ENCODE measurements at places on chromosomes 12 and 14. TPM values are rescaled to one million over a fixed set of nuclear protein-coding genes. Genes with fewer than 3 reads are reported as not detected.
A peak's percentile ranks its signal among the peaks of the same experiment; 100 is the strongest.

DNA sequence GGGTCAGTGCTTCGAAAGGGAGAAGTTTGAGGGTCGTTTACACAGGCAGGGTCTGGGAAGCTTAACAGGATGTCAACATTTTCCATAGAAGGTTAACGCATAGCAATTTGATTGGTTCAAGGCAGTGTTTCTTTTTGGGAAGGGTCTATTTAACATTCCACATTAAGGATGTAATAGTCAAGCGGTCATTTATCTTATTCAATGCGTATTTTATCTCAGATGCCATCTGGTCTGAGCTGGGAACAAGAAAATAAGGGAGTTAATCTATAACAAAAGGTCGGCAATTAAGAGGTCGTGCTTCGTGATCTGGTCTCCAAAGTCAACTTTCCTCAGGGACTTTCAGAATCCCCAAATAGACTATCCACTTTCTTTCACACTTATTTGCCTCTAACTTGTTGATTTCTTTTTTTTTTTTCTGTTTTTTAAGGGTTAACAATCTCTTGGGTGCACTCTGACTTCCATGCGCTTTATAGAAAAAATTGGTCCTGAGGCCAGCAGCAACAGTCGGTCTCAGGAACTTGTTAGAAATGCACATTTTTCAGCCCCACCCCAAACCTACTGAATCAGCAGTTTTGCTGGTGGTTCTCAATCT, 550 bp upstream of the RESF1 start:
- DNase-seq: no peak

DNA sequence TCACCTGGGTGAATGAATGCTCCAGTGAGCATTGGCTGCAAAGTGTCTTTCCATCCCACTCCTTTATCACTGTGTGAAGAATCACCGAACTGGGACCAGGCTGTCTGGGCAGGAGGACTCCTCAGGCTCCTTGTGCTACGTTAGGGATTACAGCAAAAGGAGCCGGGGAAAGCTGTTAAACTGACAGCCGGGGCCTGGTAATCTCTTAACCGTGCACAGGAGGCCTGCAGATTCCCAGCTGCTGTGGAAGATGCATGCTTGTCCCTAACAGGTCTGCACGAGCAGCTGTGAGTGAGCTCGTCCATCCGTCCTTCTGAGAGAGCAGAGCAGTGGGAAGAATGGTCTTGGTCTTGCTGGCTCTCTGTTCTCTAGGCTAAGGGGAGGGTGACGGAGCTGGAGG, 231.5 kb downstream of the AACS start:
- no peak for DNase-seq

- no peak for DNase-seq
Measured at GRCh38 chr12:132150780-132151144, 6.5 kb downstream of the NOC4L start.

DNA sequence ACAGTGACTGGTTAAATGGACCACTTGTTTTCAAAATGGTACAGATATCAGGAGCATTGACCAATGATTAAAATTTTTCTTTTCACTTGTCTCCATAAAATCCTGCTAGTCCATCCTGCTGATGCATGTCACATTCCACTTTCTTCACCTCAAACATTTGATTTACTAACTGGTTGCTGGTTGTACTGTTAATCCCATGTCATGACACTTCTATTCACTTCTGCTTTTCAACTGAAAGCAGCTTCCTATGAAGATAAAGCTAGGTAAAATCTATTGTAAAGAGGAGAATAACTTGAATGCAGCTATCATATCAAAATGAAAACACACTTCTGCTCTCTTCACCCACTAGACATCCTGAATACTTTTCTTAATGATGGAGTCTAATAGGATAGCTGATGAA, 149.6 kb upstream of the OTX2 start:
- no peak for DNase-seq

GRCh38 chr14:30204431-30204980, 276.9 kb upstream of the PRKD1 start:
- DNase-seq: no peak

- DNase-seq: peak; percentile 3
Measured at GRCh38 chr14:59619061-59619460, 42.4 kb upstream of the CCDC175 start.

DNA sequence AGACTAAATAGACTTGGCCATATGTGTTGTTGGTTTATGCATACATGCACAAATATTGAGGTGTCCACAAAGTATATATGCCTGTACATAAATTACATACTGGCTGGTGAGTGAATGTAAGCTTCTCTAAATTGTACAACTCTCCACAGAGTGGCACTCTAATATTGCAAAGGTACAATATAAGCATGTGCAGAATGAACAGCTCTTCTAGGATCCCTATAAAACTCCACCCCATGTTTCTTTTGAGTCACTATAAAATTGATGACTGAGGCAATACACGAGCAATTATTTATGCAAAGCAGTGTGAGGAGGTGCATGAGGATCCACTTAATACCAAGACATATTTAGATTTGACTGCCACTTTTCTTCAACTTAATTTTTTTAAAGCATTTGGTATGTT, 172.2 kb downstream of the NAV3 start:
- DNase-seq: peak; percentile 4

GRCh38 chr14:81440041-81440440, 39.9 kb upstream of the STON2 start:
- DNase-seq: no peak

DNA sequence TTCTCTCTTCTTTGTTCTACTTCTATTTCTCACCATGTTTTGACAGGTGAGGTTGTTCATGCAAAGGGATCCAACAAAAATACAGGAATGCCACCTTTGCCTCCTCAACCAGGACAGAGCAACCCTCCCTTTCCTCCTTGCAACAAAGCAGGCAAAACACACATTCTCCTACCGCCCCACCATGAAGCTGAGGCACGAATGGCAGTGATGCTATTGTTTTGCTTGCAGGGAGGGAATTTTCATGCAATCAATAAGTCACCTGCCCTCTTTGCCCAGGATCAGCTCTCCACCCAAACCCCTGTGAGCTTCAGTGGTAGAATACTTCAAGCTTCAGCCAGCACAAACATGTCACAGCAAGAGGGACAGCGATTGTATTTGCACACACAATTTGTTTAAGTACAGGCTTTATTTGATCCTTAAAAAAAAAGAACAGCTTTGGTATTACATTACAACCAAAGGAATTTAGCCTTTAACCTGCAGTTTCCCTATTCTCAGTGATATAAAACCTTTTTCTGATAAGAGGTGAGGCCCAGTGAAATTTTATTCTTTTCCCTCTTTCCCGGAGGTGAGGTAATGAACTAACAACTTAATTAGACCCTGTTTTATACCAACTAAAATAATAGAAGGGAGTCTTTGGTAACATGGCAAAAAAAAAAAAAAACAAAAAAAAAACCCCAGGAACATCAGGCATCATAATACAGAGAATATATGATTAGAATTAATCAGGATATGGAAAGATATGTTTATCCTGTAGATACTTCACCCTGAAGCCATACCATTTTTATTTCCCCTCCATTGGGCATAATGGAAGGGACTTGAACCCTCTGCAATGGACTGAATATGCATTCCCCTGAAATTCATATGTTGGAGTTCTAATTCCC, 87.0 kb upstream of the EEA1 start:
- no peak for DNase-seq

- no peak for DNase-seq
Measured at GRCh38 chr12:67665679-67666078, 17.1 kb downstream of the DYRK2 start.

DNA sequence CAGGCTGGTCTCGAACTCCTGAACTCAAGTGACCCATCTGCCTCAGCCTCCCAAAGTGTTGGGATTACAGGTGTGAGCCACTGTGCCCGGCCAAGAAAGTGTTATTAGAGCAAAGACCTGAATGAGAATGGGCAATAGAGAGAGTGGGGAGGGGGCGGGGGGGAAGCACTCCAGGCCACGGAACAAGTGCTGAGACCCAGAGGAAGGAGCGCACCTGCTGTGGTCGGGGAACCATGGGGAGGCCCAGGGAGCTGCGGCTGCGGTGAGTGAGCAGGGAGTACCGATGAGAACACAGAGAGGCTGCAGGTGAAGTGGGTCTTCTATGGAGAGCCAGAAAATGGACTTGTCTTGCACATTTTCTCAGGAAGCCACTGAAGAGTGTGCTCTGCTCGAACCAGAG, 10.8 kb downstream of the SMIM41 start:
- no peak for DNase-seq

- no peak for DNase-seq
Measured at GRCh38 chr12:127063339-127064072, 1203.5 kb upstream of the TMEM132C start.

- DNase-seq: no peak
Measured at GRCh38 chr12:108637222-108637971, 3.7 kb upstream of the SELPLG start.

GRCh38 chr12:20513189-20513588, 144.9 kb downstream of the PDE3A start:
- DNase-seq: peak; percentile 24

DNA sequence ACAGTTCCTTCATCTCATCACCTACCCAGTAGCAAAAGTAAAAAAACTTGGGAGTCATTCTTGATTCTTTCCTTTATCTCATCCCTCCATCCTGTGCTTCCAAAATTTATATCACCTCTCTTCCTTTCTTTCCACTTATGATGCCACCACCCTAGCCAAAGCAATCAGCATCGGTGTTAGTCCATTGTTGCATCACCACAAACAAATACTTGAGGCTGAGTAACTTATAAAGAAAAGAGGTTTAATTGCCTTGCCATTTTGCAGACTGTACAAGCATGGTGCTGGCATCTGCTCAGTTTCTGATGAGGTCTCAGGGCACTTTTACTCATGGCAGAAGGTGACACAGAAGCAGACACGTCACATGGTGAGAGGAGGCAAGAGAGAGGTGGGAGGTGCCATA, 19.8 kb upstream of the CATSPERB start:
- no peak for DNase-seq

GRCh38 chr14:30290001-30290400, 269.0 kb upstream of the G2E3 start:
- no peak for DNase-seq

GRCh38 chr12:95003921-95004272, 400 bp upstream of the NDUFA12 start:
- DNase-seq: no peak

DNA sequence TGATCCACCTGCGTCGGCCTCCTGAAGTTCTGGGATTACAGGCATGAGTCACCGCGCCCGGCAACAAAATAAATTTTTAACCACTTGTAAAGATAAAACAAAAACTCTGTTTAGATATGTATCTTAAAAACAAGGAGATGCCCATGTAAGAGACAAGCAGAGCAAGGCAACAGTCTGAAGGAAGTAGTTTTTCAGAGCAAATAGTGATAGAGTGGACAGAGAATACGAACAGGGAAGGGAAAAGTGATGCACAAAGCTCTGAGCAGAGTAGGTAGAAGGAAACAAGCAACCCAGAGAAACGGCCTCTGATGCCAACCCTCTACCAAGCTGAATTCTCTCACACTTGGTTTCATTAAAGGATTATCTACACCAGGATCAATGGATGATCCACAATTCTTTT, 24.8 kb upstream of the CDKL1 start:
- no peak for DNase-seq

- DNase-seq: no peak
Measured at GRCh38 chr12:126309278-126309677, 1244.0 kb downstream of the AACS start.

DNA sequence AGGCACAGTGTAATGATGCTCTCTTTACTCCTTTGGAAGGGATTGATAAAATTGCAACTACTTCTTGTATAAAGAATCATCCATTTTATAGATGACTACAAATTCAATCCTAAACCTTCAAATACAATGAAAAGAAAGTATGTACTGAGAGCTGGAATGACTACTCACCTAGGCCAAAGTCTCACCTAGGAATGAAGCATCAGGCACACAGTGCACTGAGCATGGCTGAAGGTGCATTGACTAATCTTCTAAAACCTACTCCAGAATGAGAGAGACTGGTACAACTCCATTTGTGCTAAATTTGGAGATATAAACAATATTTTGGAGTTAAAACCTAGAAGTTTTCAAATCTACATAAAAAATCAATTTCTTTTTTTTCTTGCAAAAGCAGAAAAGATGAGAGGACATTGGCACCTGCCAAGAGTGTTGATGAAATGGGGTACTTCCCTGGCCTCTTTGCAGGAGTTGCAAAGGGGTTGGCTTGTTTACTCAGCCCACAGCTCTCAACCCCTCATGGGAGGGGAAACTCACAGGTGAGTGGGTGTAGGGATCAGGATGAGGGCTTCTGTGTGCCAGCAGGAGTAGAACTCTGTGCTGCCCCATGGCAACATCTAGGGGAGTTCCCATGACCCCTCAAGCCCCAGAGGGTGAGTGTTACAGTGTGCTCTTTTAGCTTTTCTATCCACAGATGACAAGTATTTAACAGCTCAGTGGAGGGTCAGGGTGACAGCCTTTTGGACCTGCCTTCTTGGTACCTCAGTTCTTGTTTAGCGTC, 31.3 kb downstream of the CLECL1 start:
- DNase-seq: no peak

GRCh38 chr12:76219806-76220205, 128.4 kb downstream of the BBS10 start:
- no peak for DNase-seq

DNA sequence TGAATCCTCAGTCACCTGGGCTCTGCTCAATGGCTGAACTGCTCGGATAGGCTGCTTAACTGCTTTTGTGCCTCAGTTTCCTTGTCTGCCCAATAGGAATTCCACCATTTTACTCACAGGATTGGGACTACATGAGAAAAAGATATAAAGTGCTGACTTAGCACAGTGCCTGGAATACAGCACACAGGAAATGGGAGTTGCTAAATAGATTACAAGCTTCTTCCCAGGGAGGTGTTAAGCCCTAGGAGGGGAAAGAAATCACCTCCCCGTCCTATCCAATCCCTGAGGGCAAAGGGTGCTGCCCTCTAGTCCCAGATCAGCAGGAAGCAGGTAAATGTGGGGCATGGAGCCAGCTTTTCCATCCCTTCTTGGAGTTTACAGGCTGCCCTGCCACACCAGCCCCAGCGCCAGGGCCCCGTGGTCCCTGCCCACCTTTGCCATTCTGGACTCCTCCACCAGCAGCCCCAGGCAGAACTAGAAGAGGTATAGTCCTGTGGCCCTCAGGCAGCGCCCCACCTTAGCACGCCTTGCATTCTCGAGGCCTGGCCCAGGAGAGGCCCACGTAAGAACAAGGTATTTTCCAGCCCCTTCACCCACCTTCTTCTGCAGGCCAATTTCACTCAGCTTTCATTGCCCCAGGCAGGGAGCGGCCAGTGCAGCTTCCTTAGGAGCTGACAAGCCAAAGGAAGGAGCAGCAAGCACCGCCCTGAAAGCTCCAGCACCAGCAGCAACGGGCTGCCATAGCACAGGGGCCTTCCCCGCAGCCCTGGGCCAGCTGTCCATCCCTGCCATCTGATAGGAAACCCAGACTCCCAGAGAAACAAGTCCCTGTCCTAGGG, 28.8 kb upstream of the RPLP0 start:
- DNase-seq: peak; percentile 89

The NELL2 gene
- total RNA-seq: not detected

The PPP1R36 gene
- 0.47 TPM for total RNA-seq

The SOAT2 gene
- total RNA-seq: not detected

The KRT75 gene
- total RNA-seq: not detected

The MYF6 gene
- not detected for total RNA-seq

The SLC7A8 gene
- total RNA-seq: 1.5 TPM

The LTB4R gene
- total RNA-seq: 19.9 TPM

The IGF1 gene
- not detected for total RNA-seq

The KRT83 gene
- total RNA-seq: 14.5 TPM

The VPS33A gene
- 22.2 TPM for total RNA-seq

The TAS2R8 gene
- total RNA-seq: not detected

The CLEC4C gene
- not detected for total RNA-seq

Measured in MCF 10A (cell line).